DND-41 (cell line): ENCODE measurements at places on chromosomes 2 and 18.

- DNase-seq, result no peak
Measured at GRCh38 chr2:105388971-105389381, 9.9 kb downstream of the FHL2 start.

DNA sequence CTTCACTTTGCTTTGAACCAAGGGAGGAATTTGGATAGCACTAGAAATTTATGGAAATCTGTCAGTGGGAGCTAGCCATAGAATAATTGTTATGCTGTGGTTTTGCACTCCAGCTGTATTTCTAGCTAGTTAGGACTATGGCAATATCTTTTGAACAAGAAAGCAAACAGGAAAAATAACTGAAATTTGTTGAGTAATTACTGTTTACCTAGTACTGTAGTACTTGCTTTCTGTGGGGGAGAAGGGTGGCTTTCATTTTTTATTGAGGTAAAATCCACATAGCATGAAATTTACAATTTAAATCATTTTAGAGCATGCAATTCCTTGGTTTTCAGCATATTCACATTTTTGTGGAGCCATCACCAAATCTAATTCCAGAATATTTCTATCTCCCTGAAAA, 28.4 kb downstream of the MBD5 start:
- DNase-seq, result no peak

- no peak for DNase-seq
Measured at GRCh38 chr18:45786941-45787340, 38.5 kb upstream of the SIGLEC15 start.

- DNase-seq, result no peak
Measured at GRCh38 chr2:221517146-221517695, 54.9 kb downstream of the EPHA4 start.

GRCh38 chr2:189406586-189407233, 34.6 kb upstream of the WDR75 start:
- DNase-seq, result no peak

DNA sequence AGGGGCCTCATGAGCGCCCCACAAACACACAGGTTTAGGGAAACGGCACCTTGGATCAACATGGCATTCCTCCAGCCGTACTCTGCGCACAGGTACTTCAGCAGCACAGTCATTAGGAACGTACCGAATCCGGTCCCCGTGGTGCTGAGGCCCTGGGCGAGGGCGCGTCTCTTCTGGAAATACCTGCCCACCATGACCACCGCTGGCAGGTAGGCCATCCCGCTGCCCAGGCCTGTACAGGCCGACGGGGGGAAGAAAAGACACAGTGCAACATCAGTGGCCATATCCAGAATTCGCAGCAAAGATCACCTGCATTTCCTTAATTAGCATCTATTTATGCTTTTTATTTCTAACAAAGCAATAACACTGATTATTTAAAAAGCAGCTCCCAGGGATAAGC, 22.2 kb downstream of the SLC16A14 start:
- no peak for DNase-seq

DNA sequence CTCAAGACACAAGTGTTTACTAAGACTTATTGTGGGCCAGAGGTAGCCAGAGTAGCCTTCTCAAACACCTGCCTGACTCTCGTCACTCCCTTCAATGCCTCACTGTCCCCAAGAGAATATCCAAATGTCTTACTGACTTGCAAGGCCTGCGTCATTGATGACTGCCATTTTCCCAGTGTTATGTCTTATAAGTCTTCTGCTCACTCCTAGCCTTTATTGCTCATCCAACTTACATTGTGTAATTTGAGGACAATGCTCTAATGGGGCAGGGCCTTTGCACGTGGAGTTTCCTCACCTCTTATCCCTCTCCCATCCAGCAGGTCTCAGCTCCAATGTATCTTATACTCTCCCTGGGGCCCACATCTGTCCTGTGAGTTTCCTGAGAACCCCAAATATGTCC, 10.1 kb upstream of the CD226 start:
- DNase-seq, result no peak
